ENCODE measurements at places on chromosomes 16 and 17.

GRCh38 chr16:55274391-55274790 is 49.6 kb upstream of the IRX6 start:
- no peak for DNase-seq

DNA sequence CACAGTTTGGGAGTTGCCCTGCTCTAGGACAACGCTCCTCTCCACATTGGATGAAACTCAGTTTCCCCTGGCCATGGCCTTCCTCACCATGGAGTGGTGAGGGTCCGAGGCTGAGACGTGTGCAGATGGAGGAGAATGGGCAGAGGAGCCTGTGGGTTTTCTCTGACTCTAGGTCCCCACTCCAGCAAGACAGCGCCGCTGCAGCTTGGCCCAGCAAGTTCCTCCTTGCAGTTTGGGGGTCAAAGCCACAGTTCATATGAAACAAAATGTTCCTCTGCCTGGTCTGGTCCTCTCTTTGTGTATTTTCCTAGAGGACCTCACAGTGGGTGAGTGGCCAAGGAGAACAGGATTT is 2.3 kb downstream of the C16orf54 start:
- DNase-seq, result no peak

DNA sequence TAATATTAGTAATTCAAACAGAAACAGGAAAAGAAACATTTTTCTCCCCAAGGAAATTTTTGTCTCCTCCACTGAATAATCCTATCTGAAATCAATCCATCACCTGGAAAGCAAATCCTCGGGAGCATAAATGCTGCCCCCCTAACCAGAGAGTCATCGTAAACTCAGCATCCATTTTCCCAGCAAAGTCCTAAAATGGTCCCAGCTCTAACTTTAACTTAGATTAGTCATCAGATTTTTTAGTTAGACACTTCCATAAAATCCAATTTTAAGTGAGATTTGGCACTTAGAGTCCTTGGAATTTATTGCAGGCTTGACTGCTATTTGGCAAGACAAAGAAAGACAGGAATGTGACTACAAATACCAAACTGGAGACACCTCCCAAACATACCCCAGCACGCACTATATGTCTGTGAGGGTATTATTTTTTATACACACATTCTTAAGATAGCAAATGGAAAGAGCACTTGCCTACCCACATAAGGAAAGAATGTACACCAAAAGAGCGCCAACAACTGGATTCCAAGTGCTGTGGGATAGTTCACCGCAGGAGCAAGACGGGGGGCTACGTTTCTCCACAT is 15.4 kb downstream of the SCO1 start:
- DNase-seq, result no peak

DNA sequence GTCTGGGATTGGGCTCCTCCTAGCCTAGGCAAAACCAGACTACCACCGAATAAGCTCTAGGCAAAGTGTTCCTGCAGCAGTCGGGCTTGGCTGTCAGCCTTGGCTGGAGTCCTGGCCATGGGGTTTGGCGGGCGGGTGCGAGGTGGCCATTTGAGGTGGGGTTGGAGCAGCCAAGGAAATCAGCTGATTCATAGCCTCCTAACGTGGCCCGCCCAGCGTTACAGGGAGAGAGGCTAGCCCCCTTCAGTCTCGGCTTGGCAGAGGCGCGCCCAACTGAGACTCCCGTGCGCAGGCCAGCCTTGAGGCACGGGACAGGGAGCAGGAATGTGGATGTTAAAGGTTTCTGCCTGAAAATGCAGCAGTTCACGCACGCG is 1.9 kb downstream of the PMP22 start:
- peak; percentile 45 for DNase-seq

DNA sequence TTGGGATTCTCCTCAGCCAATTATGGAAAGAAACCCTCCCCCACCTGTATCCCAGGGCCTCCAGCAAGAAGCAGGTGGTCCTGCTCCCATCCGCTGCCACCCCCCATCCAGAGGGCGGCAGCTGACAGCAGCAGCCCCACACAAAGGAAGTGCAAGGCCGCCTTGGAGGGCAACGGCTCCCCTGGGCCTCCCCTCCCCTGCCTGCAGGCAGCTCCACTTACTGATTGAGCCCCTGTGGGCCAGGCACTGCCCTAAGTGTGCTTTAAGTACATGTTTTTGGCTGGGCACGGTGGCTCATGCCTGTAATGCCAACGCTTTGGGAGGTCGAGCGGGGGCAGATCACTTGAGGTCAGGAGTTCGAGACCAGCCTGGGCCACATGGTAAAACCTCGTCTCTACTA is 257.6 kb downstream of the PARN start:
- DNase-seq, result no peak

GRCh38 chr17:34076743-34077631 is 178.1 kb upstream of the CCL2 start:
- no peak for DNase-seq

DNA sequence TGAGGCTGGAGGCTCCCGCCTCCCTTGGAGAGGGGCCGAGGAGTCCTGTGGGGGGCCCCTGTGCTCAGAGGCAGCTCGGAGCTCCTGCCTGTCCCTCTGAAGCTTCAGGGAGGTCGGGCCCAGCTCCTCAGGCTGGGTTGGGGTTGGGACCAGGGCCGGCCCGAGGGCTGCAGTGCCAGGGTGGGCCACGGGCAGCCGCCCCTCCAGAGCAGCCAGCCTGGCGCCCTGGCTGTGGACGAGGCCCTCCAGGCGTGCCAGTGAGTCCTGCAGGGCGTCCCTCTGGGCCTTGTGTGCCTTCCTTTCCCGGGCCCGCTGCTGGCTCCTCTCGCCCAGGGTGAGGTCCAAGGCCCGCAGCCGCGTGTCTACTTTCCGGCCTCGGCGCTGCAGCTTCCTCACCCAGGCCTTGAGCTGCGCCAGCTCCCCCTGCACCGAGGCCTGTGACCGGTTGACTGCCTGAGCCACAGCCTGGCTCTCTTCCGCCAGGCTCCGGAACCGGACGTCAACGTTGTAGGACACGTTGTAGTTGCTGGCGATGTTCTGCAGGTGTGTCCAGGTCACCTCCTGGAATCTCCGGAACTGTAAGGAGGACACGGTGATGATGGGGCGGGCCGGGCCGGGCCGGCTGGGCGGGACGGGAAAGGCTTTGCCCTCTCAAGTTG is 1.2 kb downstream of the PTX4 start:
- DNase-seq, result no peak

GRCh38 chr16:70738083-70738977 is 52.5 kb upstream of the MTSS2 start:
- peak; percentile 69 for DNase-seq

DNA sequence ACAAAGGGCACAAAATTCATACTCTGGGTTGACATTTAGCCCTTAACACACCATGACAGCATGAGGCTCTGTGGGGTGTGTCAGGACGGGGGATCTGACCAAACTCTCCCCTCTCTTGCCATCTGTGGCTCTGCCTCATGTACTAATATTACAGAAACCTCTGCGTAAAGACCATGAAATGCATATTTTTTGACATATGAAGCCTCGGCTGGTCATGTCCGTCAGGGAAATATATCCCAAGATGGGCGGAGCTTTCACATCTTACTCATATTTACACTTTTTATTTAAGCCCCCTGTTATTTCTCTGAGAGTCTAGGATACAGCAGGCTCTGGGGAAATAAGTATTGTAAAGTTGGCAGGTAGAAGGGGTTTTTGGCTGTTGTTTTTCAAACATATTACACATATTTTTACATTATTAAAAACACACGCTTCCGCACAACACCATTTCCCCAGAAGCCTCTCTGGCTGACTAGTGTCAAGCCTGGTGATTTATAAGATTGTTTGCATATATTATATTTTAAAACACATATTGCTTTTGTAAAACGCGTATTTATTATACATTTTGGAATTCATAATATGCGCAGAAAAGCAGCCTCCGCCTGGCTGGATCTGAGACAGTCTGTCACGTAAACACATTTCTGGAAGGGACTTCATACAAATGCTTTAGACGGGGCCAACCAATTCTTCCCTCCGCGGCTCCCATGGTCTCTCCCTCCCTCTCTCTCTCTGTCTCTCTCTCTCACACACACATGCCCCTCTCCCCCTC is 237.7 kb upstream of the ZFHX3 start:
- DNase-seq, result no peak

GRCh38 chr16:11084484-11084875 is 140.1 kb downstream of the CLEC16A start:
- DNase-seq, result peak; percentile 65

DNA sequence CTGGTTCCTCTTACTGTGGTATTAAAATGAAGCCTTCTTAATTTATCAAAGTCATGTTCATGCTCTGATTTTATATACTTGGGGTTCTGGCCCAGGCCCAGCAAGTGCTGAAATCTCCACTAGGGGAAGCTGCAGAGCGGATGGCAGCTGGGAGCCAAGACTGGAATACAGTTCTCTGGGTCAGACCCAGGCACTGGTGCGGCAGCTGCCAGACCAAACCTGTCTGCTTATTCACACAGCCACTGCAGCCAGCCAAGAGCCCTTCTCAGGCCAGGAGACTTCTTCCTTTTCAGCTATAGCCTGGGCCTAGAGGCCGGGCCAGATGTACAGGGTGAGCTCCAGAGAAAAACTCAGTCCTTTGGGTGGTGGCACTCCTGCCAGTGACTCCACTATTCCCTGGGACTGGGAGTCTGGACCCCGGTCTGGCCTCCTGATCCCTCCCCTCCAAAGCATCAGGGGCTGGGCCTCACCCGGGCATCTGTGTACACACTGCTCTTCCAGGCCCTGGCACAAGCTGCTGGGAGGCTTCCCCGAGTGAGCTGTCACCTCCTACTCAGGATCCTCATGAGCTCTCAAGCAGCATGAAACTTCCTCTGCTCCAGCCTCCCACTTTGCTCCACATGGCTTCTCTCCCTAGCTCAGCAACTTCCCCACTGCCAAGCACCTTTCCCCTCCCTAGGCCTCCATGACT is 24.4 kb downstream of the ATP6V0D1 start:
- peak; percentile 31 for DNase-seq

Data from ACHN (cell line).